CD4-positive, alpha-beta T cell treated with Interleukin-4 for 4 hours (primary cell): ENCODE measurements at places on chromosomes 16 and 17.

DNA sequence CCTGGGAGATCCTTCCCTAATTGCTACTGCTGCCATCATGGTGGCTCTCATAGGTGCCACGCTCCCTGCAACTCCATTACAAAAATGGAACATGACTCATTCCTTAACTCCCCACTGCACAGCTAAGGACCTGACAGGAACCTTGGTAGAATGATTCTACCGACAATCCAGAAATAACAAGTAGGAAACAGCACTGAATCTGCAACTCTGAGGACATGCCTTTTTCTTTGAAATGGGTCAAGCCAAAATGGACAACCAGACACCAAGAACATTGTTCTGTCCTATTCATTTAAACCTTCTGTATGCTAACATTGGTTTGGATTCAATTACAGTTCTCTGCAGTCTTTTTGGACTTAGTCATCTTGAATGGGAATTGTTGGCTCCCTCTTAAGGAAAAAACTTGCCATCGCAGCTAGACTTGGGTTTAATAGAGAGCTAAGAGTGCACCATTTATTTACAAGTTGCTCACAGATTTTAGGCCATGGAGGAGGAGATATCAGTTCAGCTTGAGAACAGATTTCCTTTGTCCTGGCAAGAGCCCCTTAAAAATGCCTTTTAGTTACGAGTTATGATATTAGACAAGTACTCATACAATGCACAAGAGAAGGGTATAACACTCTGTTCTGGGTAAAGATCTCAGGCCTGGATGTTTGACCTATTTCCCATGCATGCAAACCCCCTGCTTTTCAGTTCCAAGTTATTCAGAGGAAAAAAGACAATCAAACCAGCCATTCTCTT lies 20.9 kb upstream of the NSRP1 start:
- peak; percentile 18 for DNase-seq

DNA sequence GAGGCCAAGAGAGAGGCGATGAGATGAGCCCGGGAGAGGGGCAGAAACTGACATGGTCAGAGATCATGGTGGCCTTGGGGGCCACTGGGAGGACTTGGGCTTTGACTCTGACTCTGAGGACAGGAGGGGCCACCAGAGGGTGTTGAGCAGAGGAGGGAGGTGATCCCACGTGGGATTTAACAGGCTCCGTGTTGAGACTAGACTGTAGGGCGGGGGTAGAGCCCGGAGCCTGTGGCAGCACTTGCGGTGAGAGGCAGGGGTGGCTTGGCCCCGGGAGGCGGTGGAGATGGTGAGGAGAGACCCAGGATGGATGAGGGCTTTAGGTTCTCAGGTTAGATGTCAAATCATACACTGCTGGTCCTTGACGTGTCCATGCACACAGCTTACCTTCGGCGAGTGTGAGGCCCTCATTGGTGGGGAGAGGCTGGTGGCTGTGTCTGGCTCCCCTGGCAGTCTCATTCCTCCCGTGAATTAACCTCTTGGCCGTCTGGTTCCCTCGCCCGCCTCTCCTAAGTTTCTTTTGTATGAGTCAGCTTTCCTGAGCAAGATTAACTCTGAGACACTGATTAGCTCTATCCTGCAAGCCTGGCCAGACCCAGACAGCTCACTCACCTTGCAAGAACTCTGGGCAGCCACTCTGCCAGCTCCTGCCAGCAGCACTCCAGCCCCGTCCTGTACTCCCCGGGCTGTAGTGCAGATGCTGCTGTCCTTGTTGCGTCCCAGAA lies 39.7 kb downstream of the VPS35L start:
- no peak for DNase-seq

DNA sequence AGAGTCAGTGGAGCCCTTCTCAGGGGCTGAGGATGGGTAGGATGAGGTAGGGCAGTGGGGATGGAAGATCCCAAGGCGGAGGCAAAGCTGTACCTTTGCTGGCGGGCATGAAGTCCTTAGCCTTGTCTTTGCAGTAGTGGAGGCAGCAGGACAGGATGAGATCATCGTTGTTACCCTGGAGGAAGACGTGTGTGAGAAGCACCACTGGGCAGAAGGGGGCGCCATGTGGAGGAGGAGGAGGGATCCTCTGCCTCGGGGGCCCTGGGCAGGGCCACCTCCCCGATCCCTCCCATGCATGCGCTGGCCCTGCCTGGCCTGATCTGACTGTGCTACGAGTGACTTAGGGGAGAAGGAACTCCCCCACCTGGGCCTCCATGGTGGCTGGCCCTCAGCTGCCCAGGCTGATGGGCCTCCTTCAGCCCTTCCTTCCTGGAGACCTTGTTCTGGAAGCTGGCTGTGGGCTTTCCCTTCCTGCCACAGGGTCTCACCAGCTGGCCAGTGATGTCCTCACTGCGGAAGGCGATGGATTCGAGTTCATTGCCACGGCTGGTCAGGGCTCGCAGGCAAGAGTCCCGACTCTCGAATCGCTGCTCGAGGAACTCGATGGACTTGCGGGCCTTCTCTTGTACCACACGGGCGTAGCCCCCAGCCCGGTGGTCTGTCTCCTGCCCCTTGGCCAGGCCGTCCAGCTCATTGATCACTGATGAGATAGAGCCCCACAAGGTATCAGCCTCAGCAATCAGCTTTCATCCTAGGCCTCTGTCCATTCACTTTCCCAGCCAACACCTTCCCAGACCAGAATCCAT lies 10.3 kb downstream of the HIC1 start:
- DNase-seq: peak; percentile 30

DNA sequence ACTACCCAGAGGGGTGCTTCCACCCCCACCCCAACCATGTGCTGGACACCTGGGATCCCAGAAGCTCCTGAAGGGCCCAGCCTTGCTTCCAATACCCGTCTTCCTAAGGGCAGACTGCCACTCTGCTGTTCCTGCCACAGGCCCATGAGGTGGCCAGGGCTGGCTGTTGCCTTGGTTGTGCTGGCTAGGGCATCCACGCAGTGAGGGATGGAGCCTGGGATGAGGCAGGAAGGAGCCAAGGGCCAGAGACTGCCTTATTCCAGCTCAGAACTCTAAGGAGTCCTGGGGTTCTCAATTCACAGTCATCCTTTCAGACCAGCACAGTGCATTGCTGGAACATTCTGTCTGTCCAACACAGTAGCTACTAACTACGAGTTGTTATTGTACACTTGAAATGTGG lies 37.8 kb downstream of the BCO1 start:
- DNase-seq: no peak

DNA sequence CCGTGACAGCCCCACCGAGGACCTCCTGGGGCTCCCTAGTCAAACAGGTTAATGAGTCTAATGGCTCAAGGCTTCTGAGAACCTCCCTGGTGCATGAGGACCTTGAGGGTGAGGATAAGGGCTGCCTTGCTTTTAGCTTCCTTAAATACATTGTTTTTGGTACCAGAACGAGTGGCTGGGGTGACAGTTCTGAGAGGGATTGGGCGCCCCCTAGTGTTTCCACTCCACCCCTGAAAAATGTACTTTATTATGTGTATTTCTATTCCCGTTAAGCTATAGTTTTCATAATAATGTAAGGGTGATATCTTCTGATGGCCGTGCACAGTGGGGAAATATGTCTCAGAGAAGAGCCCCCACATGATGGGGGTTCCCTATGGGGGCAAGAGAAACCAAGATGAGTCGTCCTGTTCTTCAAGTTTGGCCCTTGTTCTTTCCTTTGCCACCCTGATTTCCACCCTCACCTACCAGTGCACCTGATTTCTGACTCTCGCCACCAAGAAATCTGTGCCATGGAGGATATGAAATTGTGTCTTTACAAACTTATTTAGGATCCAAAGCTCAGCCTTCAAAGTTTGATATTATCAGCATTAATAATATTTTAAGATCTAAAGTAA lies 14.5 kb upstream of the VWA3A start:
- peak; percentile 69 for DNase-seq

- no peak for DNase-seq
Measured at GRCh38 chr17:29237476-29238132, 9.1 kb upstream of the CRYBA1 start.

DNA sequence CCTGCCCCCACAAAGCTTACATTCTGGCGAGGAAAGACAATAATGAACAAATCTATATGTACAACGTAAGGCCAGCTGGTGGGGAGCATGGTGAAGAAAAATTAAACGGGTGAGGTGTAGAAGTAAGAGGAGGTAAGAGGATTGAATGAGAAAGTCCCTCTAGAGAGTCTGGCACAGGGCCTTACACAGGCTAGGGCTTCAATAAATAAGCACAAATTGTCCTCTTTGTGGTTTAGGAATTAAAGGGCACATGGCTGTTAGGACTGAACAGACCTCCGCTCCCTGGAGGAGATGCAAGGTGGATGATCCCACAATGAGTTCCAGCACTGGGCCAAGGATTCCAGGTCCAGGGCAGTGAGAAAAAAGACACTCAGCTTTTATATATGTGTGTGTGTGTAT lies 43.1 kb upstream of the HAPSTR1 start:
- no peak for DNase-seq

- no peak for DNase-seq
Measured at GRCh38 chr17:72343911-72344310, 223.1 kb downstream of the SOX9 start.

- no peak for DNase-seq
Measured at GRCh38 chr17:12631076-12631475, 34.6 kb upstream of the MYOCD start.

DNA sequence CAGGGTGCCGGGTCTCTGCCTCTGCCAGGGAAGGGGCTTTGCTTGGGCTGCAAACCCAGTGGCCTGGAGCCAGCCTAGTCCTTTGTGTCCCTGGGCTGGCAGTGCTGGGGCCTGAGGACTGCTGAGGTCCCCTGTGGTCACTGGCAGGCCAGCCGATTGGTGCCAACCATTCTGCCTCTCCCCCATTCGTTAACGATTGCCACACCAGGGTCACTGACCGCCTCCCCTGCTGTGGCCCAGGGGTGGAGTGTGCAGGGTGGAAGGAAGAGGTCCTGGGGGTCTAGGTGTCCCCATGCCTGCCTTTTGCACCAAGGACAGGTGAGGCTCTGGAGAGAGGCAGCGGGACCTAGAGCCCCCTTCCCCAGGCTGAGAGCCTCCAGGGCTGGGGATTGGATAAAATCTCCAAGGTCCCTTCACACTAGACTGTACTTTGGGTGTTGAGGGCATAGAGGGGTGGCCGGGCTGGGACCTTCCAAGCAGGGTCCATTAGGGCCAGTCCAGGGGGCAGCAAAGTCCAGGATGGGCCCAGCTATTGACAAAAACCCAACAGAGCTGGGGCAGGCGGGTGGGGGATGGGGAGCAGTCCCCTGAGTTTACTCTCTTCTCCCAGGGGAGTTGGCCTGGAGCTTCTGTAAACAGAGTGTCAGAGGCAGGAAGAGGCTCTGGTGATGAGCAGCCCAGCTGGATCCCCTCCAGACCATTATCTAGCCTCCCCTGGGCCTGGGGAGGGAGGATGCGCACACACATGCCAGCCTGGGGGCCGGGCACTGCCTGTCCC lies 1.1 kb downstream of the VASN start:
- no peak for DNase-seq

DNA sequence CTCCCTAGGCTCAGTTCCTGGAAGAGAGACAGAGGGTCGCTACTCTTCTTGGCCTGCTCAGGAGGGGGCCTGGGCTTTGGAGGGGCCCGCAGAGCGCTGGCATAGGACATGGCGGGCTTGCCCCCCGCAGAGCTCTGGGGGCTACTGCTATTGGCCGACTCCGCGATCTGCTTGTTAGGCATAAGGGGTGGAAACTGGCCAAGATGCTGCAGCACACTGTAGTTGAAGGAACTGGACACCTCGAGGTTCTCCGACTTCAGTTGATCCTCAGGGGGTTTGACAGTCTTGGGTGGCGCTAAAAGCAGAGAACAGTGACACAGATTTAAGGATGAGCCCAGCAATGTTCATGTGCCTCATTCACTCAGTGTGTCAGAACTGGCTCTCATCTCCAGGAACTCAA lies 33.9 kb downstream of the CACNG1 start:
- DNase-seq: no peak

DNA sequence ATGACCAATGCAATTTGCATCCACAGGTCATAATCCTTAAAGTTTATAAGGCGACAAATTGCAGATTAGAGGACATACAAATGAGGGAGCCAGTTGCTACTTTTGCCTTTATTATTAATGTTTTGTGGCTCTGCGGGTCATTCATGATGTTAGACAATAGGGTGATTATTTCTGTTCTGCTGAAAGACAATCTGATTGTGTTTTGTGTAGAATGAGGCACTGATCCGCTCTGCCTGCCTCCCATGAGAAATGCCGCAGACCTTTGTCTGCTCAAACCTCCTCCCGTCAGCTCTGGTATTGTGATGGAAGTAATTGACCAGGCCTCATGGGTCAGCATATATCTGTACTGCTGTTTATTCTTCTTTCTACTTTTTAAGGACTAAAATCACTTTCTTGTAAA lies 224.9 kb downstream of the PRKCA start:
- no peak for DNase-seq

DNA sequence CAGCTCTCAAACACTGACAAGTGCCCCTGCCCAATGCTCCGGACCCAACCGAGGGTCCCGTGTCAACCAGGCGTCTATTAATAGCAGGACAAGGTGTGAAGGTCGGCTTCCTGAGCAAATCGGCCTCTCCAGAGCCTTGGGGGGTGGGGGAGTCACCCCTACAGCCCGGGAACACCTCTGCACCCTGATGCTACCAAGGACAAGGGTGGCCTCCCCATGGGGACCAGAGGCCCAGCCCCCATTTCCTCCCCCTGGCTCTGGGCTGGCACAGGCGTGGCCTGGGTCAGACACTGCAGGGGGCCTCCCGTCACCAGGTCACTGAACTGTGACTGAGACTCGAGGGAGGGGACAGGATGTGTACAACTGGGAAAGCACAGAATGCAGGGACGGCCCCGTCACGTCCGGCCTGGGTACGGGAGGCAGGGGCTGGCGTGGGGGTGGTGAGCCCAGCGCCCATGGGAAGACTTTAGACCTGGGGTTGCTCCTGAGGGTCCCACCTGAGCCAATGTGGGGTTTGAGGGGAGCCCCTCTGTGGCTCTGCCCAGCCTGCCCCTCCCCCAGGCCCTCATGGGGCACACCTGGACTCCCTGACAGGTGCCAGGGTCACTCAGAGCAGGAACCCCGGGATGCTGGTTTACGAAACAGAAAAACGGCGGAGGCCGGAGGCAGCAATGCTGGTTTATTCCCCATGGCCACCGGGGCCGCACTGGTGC lies 579 bp upstream of the CYBA start:
- peak; percentile 73 for DNase-seq

GRCh38 chr17:82055023-82055964 lies 3.6 kb downstream of the GPS1 start:
- DNase-seq: no peak
